HFF-Myc (cell line): ENCODE measurements at places on chromosomes 4 and X.

GRCh38 chr4:155408796-155409195 is 32.0 kb upstream of the MAP9 start:
- DNase-seq: no peak

DNA sequence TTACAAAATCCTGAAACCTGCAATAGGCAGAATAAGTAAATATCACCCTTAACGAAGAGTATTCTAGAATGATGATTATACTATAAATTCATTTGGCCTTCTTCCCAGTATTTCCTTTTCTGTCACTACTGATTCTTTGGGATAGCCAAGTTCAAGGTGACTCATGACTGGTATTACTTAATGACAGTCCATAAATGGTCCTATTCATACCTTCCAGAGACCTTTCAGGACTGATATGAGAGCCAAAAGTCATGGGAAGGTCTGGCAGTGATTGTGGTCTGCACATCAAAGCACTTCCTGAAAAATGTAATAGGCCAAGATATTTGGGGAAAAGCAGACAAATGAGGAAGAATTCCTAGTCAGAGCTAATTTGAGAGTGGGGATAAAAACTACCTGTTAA is 239.6 kb upstream of the FAM47A start:
- no peak for DNase-seq

DNA sequence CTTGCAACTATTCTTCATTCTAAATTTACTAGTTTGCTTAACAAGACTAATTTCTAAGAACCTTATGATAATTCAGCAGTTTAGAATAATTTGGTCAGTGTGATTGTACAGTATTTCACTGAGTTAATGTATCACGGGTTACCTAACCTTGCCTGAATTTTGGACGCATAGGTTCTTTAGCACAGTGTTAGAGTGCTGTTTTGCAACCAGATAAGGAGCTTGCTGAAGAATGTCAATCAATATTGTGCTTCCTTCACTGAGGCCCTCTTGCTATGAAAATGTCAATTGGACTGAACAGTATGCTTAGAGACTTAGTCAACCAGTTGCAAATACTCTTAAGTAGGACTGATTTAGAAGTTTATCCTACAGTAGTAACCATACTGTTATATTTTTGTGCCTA is 19.6 kb downstream of the VAMP7 start:
- no peak for DNase-seq

DNA sequence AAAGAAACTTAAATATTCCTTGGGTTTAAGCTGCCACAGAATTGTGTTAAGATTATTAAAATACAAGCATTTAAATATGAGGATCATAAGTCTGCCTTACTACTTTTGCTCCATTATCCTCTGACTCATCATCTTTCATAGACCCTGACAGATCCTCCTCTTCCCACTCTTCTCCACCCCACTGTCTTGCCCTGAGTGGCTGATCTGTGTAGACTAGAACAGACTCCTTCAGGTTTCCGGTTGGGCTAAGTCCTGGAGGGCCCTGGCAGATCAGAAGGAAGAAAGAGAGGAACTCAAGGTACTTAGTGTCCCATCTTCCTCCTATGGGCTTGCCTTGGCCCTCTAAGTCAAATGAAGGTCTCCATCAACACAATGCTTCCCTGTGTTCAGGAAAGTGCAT is 30.7 kb downstream of the PALLD start:
- no peak for DNase-seq

DNA sequence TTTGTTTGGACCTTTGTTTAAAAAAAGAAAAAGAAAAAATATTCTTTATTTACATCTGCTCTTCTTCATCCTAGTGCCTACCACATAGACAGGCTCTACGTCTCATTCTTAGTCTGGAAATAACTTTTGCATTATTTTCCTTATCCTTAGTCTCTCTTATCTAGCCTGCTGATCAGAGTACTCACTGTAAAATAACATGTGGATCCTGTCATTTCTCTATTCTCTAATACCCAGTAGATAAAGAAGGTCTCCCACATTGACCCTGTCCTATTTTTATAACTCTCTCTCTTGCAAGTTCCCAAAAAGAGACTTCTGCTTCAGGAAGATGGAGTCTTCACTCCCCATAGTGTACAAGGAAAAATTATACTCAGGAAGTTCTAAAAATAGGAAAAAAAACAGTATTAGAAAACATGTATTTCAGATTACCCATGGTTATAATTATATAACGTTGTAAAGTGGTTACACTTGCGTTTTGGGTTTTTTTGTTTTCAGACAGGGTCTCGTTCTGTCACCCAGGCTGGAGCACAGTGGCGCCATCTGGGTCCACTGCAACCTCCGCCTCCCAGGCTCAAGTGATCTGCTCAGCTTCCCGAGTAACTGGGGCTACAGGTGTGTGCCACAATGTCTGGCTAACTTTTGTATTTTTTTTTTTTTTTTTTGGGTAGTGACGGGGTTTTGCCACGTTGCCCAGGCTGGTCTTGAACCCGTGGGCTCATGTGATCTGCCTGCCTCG is 23.8 kb downstream of the ZFX start:
- DNase-seq: no peak

GRCh38 chr4:134610172-134610571 is 408.6 kb upstream of the PABPC4L start:
- DNase-seq: no peak

DNA sequence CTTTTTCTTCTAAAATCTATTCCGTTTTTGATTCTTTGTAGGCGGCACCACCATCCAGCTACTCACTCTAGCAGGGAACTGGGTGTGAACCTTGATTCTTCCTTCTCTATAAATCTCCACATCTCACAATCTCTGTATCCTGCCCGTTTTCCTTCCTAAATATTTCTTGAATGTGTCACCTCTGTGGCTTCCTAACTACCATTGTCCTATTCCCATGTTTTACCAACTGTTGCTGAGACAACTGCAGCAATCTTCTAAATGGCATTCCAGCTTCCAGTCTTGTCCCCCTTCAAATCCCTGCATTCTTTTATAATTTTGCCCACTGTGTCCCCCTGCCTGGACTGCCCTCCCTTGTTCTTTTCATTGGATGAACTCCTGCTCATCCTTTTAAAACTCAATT is 641.3 kb downstream of the RPA4 start:
- DNase-seq: no peak

DNA sequence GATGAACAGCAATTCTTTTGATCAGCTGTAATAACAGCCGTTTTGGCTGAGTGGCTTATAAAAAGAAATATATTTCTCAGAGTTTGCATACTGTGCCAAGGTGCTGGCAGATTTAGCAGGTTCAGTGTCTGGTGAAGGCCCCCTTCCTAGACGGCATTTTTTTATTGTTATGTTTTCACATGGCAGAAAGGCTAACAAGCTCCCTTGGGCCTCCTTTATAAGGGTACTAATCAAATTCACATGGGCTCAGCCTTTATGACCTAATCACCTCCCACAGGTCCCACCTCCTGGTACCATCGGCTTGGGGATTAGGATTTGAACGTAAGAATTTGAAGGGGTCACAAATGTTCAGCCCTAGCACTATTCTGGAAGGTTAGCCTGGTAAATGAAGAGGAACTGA is 431.9 kb downstream of the SPOCK3 start:
- no peak for DNase-seq

DNA sequence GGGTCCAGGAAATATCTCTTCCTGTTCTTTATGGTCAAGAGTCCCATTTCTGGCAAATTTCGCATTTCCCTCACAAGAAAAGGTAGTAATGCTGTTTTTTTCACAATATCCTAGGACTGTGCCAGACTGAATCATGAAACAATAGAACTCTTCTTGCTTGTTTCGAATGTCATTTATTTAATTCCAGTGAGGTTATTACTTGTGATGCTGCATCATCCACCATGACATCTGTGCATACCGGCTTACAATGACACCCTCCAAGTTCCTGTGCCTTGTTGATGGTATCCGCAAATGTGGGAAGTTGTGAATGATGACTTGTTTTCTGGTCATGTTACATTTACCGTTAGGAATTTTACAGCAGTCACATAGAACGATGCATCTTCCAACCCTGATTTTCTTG is 42.9 kb upstream of the SPRY1 start:
- DNase-seq: no peak

DNA sequence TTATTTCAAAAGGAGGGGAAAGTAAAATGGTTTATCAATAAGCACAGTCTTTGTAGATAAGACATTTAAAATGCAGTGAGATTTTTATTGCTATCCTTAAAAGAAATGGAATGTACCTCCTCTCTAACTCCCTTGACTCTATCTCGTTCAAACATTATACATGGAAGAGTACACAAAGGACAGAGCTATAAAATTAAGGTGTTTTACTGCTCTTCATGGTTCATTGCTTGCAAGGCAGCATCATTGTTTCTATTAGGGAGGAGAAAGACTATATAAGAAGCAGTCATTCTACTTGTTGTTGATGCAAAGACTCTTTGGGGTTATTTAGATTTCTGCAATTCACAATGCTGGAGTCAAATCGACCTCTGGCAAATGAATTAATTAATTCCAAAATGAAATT is 380.2 kb upstream of the NDST3 start:
- no peak for DNase-seq

DNA sequence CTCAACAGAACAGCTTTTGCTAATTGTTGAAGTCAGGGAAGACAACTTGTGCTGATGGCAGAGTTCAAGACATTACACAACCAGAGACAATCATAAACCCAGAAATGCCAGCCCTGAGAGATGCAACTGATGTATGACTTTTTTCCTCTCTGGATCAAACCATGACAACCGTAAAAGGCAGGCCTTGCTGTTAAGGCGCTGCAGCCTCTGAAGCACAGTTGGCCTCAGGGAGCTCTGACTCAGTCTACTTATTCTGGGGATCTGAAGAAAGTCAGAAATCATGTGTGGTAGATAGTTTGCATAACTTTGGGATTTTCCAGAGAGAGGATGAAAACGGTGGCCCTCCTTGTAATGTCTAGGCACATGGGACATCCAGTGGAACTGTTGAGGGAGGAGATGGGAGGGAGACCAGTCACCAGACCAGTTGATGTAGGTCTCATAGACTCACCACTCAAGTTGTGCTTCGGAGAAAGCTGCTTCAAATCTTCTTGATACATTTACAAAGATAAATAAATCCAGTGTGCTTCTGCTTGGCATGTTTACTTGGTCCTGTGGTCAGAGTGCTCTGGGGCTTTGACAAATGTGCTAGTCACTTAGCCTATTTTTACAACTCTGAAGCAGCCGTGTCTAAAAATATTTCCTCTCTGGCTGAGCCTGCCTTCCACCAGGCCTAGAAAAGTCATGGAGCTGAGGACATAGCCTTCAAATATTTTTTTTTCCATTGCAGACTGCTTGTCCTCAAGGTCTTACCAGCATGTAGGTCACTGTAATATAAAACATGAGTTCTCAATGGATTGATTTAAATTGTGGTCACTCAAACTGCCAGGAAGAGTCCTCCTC is 7.5 kb downstream of the HADH start:
- DNase-seq: peak; percentile 20

GRCh38 chr4:15920723-15921591 is 17.6 kb downstream of the FGFBP1 start:
- DNase-seq: peak; percentile 96

DNA sequence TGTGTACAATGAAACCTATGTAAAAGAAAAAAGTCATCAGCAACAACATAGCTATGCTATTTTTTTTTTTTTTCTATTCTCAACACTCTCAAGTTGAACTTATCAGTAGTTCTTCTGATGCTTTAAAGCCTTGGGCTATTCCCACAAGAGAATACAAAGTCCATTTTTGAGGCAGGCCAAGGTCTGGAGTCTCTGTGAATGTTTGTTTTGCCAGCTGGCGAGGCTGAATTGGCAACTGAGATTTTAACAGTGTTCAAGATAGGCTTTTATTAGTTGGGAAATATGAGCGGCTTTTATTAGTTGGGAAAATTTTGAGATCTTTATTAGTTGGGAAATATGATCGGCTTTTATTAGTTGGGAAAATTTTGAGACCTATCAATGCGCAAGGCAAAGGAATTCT is 336.6 kb downstream of the SLITRK2 start:
- DNase-seq: no peak

DNA sequence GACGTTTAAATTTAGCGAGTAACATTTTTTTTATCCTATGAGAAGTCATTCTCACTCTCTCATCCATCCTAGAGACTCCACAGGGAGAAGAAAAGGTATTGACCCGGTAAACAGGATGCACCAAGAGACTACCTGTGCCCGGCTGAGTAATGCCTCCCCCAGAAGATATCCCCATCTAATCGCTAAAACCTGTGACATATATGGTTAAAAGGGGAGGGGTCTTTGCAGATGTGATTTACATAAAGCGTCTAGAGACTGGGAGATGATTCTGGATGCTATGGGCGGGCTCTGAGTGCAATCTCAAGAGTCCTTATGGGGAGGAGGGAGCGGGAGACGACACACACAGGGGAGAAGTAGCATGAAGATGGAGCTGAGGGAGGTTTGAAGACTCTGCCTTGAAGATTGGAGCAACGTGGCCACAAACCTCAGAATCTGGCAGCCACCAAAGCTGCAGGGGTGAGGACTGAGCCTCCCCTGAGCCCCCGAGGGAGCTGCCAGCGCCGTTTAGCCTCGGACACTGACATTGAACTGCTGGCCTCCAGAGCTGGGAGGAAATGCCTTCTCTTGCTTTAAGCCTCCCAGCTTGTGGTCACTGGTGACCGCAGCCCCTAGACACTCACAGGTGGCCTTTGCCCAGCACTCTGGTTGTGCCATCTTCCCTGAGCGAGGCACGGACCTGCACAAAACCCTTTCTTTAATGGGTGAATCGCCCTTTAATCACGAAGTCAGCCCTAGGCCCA is 11.2 kb downstream of the ABLIM2 start:
- no peak for DNase-seq

- no peak for DNase-seq
Observed at GRCh38 chr4:20615486-20616260, 84.6 kb upstream of the PACRGL start.

- no peak for DNase-seq
Observed at GRCh38 chrX:46597771-46598170, 24.2 kb downstream of the CHST7 start.

DNA sequence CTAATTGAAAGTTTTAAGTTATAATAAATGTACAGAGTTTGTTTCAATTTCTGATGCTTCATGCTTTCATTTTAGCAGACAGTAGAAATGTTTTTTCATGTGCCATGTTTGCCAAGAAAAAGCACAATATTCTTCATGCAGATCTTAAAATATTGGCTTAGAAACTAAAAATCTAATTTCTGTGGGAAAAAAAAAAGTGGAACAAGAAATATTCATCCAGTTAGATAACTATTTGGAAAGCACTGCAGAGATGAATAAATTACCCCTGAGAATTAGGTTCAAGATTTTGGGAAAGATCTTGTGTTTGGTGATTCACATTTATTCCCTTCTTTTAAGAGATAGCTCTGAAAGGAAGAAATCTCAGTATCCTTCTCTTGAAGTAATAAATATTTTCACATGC is 912.5 kb downstream of the C4orf33 start:
- DNase-seq: no peak

GRCh38 chrX:31702222-31702621 is 630.4 kb upstream of the FTHL17 start:
- DNase-seq: no peak

DNA sequence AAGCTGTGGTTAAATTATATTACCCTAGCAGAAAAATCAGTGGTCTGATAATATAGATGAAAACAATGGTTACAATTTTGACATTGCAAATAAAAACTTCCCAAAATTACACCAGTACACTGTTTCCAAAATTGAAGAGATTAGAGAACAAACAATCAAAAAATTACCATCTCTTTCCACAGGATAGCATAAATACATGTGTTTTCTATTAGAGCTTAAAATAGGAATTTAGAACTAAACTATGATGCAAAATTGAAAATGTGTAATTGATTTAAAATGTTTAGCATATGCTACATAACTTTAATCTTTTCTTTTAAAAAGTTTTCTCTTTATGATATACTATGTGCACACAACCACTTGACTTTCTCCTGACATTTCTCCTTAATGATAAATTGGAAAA is 6.7 kb downstream of the EDNRA start:
- DNase-seq: no peak
